ENCODE measurements at places on chromosomes 3 and 15.

DNA sequence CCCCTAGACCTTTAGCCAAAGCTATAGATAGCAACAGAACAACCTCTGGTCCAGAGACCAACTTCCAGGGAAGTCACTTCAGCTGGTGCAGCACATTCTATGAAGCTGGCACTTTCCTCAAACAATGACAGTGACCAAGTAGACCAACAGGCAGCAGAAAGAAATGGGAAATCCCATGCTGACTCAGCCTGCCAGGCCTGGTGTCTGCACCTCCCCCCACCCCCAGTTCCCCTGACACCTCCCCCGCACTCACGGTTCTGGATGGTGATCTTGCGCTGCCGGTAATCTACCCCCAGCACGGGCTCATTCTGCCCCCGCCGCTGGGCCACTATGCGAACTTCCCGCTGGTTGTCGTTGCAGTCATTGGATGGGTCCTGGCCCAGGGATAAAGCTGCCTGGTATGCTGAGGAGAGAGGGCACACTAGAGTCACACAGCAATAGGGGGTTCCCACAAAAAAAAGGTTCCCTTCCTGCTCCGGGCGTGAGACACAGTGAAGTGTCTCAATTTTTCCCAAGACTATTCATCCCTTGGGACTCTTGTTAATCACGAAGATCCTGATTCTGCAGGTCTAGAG is 17.0 kb downstream of the ILDR1 start:
- DNase-seq = no peak

- no peak for DNase-seq
Measured at GRCh38 chr15:70762469-70763119, 764 bp downstream of the UACA start.

- no peak for DNase-seq
Measured at GRCh38 chr15:33494306-33494705, 183.5 kb downstream of the RYR3 start.

- DNase-seq = no peak
Measured at GRCh38 chr3:67642190-67642589, 12.2 kb downstream of the SUCLG2 start.

DNA sequence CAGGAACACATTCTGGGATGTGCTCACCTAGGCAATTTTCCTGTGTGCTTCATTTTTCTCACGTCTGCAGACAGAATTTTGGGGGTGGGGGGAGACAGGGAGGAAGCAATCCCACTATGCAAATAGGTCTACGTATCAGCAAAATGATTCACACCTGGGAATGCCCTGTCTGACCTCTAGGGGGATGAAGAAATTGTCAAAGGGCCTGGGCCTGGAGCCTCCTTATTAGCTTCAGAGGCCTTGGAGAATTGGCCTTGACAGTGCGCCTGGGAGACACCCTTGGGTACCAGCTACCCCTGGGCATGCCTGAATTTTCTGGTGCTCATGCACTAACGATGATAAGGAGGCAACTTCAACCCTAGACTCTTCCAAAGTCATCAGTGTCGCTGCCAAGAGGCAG is 207.5 kb downstream of the CADPS start:
- DNase-seq = no peak

DNA sequence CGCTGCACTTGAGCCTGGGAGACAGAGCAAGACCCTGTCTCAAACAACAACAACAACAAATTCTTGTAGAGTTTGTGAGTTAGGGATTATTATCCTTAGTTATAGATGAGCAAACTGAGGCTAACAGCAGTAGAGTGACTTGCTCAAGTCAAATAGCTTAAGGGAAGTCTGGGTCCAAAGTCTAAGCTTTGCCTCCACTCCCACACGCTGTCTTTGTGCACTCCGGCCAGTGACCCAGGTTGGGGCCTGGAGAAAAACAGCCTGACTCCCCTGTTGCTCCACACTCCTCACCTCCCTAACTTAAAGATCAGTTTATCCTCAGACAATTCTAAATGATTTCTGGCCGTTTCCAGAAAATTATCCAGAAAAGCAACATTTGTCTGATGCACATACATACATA is 9.2 kb upstream of the SIN3A start:
- DNase-seq = no peak

GRCh38 chr3:188037195-188037718 is 116.7 kb upstream of the LPP start:
- DNase-seq = no peak

- no peak for DNase-seq
Measured at GRCh38 chr15:42728560-42728959, 8.4 kb downstream of the CDAN1 start.

DNA sequence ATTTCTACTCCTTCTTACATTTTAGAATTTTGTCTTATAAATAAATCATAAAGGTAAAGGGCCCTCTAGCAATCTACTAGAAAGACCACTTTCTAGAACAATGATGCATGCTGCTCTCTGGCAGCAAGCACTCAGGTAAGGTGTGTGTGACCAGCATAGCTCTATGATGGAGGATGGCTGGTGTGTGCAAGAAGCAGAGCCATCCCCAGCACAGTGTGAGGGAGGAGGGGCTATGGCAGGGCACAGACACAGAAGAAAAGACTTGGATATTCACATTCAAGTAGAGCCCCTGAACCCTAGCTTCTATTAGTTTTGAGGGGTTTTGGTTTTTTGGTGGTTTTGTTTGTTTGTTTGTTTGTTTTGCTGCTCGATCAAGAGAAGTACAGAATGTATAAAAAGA is 277.1 kb upstream of the CCDC54 start:
- no peak for DNase-seq

- DNase-seq = no peak
Measured at GRCh38 chr3:183526838-183527427, 28.6 kb downstream of the KLHL6 start.

DNA sequence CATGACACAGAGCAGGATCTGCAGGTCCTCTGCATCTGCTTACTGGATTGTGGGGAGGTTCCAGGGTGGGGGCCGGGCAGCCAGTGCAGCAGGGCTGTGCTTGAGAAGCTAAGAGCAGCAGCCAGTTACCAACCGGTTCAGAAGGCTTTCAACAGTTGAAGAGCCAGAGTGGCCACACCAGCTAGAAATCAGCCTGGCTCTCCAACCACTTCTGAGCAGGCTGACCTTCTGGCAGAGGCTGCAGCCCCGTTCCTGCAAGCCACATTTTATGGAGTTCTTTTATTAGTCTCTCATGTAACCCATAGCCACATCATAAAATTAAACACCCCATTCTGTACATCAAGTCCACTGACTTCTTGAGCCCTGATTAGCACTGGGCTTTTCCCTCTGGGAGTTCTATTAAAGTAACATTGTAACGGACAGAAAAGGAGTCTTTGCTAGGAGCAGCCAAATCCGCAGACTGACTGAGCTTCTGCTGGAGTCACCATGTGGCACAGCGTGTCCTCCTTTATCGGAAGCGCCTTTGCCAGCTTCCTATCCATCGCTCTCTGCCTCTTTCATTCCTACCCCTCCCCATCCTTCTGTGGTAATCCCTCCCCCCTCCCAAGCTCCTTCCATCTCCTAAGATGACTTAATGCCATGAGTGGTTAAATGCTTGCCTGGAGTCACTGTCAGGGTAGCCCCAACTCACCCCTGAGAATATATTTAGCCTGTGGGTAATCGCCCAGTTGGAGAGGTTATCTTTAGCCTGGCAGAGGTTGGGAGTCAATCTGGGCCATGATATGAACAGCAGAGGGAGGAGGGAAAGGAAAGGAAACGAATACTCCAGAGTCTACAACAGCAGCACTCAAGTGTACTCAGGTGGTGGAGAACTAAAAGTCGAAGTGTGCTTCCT is 138.5 kb upstream of the HES1 start:
- no peak for DNase-seq

- no peak for DNase-seq
Measured at GRCh38 chr15:84967380-84967779, 14.3 kb upstream of the PDE8A start.

DNA sequence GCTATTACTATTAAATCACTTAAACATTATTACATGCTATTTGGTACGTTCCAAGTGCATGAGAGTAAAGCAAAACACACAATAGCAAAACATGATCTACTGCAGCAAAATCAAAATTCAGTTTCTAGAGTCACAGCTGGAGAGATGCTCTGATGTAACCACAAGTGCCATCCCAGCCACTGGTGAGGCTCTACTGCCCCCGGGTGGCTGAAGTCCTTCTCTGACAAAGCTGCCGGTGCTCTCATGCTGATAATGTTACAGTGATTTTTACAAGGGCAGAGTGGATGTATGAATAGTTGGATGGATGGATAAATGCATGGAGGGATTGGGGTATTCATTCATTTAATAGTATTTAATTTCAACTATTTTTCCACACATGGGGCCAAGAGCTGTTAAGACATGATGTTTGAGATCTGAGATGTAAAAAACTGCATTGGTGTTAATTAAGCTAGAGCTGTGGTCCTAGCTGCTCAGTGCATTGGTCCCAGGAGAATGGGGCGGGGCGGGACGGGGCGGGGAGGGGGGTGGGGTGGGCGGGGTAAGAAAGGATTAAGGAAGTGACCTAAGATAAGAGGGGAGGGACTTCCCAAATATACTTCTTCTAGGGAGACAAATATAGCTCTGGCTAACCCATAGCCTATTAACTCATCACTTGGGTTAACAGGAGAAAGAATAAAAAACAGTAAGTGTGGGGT is 5.3 kb upstream of the SPESP1 start:
- no peak for DNase-seq

GRCh38 chr3:122272879-122273278 is 52.2 kb upstream of the CSTA start:
- DNase-seq = no peak

GRCh38 chr3:29642393-29643033 is 361.6 kb downstream of the RBMS3 start:
- no peak for DNase-seq

DNA sequence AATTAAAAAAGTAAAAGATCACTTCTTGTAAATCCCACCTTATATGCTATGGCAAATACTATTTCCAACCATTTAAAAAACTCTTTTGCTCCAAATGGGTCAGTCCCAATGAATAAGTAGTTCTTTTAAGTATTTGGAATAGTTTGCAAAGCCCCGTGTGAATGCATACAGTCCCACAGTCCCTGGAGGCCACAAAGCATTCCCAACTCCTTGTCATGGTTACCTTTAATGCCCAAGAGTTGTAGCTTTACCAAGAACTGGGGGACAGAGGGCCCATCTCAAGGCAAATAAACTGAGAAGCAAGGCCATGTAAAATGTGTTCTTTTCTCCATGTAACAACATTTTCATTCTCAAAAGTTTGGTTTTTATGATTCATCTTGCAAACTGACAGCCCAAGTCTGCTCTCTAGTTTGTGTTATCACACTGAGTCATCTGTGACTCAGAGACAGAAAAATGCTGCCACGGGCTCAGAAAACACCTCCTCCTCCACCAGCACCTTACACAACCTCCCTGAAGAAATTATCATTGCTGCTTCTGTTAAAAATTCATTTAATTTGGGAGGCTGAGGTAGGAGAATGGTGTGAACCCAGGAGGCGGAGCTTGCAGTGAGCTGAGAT is 336.2 kb downstream of the ERC2 start:
- no peak for DNase-seq

- DNase-seq = no peak
Measured at GRCh38 chr15:38562278-38562677, 2.3 kb downstream of the RASGRP1 start.

- DNase-seq = no peak
Measured at GRCh38 chr3:49358884-49359225, 702 bp upstream of the GPX1 start.

- DNase-seq = no peak
Measured at GRCh38 chr3:27456554-27456953, 27.6 kb downstream of the SLC4A7 start.
